ENCODE measurements at places on chromosomes 12 and 14.
A peak's percentile ranks its signal among the peaks of the same experiment; 100 is the strongest.

- no peak for DNase-seq
Measured at GRCh38 chr14:99996951-99997571, 68.2 kb upstream of the EVL start.

GRCh38 chr12:52533686-52534470, 13.7 kb upstream of the KRT5 start:
- no peak for DNase-seq

GRCh38 chr12:3520711-3521110, 29.7 kb downstream of the PRMT8 start:
- no peak for DNase-seq

DNA sequence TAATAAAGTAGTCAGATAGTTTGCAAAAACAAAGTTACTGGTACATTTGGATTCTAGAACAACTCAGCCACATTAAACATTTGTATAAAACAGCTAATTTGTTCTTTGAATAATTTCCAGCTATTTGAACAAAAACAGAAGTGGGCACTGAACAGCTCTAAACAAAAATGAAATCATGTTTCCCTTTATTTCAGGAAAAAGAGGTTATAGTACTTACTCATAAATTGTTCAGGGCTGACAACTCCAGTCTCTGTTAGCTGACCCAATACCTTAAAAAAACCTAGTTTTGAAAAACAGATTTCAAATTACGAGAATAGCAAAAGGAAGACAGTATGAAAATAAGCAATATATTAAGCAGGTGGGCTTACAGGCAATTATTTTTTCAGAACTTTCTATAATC, 8.2 kb downstream of the GNPNAT1 start:
- no peak for DNase-seq

- DNase-seq = no peak
Measured at GRCh38 chr14:77375164-77375950, 1.5 kb downstream of the TMED8 start.

DNA sequence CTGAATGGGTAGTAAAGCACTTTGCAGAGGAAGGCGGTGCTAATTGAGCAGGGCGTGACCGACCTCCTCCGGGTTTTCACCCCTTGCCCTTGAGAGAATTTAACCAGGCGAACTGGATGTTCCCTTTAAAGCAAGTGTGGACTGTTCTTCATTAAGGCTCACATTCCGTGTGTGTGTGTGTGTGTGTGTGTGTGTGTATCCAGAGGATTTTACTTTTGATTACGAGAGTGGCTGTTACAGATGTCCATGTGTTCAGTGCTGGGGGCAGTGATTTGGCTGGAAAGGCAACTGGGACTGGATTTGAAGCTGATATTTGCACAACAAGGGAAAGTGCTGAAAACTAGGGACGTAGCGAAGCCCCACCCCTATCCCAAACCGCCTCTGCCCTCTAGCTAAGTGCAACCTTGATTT, 2.2 kb downstream of the TMEM132C start:
- no peak for DNase-seq

GRCh38 chr12:96623155-96623554, 133.8 kb downstream of the CFAP54 start:
- DNase-seq = no peak

DNA sequence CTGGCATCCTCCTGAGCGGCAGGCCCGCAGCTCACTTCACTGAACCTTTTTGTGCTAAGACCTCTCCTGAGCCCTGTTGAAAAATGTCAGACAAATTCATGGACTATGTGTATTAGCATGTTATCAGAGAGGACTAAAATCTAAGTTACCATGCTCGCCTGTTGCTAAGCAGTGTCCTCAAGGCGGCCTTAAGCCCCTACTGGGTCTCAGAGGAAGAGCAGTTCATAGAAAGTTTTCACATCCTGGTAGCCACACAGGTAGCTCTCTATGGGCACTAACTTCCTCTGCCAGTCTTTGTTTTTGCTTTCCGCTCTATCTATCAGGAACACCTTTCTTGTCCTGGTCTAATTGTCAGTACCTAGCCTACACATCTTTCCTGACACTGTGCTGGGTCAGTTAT, 306.6 kb upstream of the MIS18BP1 start:
- DNase-seq = no peak

GRCh38 chr14:55671641-55672040, 91.6 kb downstream of the KTN1 start:
- DNase-seq = no peak

- no peak for DNase-seq
Measured at GRCh38 chr12:118958520-118958919, 22.8 kb upstream of the SRRM4 start.

- DNase-seq = no peak
Measured at GRCh38 chr12:113333877-113334785, 778 bp downstream of the SLC8B1 start.

DNA sequence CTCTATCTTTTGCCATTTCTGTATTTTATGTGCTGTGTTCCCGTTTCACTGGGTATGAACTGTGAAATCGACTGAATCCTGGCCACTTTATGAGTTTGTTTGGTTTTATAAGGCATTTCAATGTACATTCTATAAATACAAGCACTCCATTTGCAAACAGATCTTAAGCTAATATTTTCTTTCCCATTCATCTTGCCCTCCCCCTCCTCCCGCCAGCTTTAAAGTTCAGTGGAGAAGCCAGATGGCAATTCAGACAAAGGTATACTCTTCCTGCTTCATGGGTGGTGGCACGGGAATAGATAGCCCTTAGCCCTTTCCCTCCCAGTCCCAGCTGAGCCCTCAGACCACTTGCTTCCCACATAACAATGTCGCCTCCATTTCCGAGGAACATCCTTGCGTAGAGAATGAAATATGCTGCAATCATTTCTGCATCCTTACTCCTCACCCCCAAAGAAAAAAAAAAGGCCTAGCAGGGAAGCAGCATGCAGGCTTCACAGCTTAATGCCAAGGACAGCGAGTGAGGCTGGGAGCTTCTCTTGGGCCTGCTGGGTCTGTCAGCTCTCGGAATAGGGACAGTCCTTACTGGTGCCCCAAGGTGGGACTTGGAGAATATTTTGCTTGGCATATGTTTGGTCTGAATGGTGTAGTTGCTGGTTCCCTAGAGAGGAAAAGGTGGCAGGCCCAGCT, 52.8 kb upstream of the SRSF5 start:
- no peak for DNase-seq

- no peak for DNase-seq
Measured at GRCh38 chr12:75455839-75456238, 24.7 kb upstream of the GLIPR1 start.

- peak; percentile 35 for DNase-seq
Measured at GRCh38 chr14:51979088-51979709, 10.1 kb upstream of the RTRAF start.

DNA sequence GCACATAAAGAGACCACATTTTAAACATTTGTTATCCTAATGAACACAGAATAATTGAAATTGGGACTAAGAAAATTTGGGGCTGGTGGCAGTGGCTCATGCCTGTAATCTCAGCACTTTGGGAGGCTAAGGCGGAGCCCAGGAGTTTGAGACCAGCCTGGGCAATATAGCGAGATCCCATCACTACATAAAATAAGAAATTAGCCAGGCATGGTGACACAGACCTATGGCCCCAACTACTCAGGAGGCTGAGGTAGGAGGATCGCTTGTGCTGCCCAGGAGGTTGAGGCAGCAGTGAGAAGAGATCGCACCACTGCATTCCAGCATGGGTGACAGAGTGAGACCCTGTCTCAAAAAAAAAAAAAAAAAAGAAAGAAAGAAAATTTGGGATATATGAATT, 59.7 kb downstream of the CPM start:
- DNase-seq = no peak

GRCh38 chr12:69423037-69423905, 46.9 kb upstream of the FRS2 start:
- DNase-seq = no peak

Data from HS-27A (cell line).